ENCODE measurements at places on chromosomes 4 and X.

DNA sequence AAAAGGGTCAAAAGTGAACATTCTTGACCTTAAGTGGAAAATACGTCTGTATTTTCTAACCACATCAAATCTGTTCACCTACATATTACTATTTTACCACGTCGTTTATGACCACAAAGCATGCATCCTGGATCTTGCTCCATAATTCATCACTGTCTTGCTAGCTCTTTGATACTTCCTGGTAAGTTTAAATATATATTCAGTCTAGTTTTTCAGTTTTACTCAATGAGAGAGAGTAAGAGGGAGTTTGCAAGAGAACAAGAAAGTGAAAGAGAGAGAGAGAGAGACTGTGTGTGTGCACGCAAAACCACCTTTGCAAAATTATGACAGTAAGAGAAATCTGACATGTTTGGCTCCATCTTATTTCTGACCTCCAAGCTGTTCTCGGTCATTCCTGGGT lies 173.7 kb upstream of the GALNTL6 start:
- DNase-seq, result no peak

- no peak for DNase-seq
Observed at GRCh38 chr4:162360369-162361149, 196.8 kb upstream of the FSTL5 start.

DNA sequence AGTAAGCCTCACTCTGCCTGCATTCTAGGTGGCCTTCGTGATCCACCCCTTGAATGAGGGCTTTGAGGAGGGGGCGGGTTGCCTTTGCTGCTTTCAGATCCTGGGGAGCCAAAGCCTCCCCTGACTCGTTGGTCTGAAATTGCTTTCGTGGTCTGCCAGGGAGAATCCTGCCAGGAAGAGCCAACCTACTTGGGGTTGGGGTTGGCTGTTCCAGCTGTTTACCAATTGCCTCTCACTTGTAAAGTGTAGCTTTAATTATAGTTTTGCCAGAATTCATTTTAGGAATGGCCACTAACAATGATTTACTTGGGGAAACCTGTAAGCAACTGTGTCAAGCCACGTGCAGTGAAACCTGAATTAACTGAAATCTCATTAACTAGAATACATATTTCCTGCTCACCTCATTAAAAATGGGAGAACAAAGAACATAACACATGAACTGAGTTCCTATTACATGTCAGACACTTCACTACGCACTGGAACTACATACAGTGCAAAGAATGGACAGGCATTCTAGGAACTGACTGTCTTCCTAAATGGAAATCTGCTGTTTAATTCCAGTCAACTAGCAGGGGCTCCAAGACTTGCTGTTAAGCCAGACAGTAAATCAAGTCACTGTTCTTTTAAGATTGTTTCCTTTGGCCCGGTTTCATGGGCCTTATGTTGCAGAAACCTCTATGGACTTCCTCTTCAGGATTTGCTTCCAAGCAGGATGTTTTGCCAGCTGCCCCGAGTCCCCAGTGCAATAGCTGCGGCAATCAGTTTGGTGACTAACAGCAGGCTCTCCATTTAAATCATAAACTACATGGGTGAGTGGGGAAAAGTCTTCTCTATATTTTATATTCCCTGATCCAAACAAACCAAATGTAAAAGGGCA lies 16.4 kb upstream of the NKRF start:
- peak; percentile 88 for DNase-seq

DNA sequence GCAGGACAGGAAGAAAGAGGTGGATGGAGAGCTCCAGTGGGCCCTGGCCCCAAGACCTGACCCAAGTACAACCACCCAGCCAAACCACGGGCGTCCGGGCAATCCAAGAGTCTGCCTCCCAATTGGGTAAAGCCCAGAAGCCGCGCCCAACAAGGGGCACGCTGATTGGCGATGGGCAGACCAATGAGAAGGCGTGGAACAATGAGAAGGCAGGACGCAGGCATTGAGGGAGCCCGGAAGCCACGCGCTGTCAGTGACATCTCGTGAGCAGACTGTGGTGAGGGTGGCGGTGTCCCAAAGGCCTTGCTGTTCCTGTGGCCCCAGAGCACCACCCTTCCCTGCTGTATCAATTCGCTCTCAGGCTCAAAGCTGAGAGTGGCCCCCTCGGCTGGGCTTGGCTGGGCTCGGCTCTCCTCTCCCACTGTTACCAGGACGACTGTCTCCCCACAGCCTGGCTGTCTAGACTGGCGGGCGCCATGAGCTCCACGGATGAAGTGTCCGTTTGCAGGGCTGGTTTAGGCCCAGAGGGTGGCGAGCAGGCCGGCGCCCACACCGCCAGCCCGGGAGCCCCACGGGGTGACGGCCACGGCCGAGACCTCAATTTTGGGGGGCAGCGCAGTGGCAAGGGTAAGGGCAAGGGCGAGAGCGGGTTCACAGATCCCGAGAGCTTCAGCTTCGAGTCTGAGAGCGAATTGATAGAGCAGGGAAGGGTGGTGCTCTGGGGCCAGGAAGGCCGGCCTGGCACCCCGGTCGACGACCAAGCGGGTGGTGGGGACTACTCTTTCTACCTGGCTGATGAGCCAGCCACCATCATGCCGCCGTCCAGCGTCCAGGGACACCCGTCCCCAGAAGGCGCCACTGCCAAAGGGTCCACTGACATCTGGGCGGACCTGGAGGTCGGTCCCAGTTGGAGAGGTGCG lies at the start of gene LOC101059915:
Gene LOC101059915, plus strand, starts transcription at position 219 of the 920 bp plus-strand sequence.
- DNase-seq, result no peak

- DNase-seq, result peak; percentile 72
Observed at GRCh38 chr4:87465739-87466366, 43.5 kb downstream of the NUDT9 start.

DNA sequence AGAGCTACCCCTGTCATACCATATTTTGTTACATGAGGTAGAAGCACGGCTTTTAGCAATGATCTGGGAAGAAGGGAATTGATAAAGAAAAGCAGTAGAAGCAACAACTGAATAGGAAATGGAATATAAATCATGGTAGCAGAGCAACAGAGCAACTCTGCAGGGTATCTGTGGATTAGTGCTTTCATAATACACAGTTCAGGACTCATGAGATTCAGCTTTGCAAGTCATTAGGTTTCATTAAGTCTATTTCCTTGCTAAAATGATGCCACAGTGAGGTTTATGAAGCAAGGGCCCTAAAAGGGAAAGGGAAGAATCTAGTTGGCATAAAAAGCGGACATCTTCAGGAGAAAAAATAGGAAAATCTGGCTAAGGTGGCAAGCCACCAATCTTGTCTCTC lies 45.6 kb upstream of the GRPR start:
- DNase-seq, result no peak

- peak; percentile 79 for DNase-seq
Observed at GRCh38 chrX:47030339-47030738, 47.9 kb upstream of the RGN start.

GRCh38 chr4:78809928-78810835 lies 34.0 kb downstream of the BMP2K start:
- peak; percentile 9 for DNase-seq

DNA sequence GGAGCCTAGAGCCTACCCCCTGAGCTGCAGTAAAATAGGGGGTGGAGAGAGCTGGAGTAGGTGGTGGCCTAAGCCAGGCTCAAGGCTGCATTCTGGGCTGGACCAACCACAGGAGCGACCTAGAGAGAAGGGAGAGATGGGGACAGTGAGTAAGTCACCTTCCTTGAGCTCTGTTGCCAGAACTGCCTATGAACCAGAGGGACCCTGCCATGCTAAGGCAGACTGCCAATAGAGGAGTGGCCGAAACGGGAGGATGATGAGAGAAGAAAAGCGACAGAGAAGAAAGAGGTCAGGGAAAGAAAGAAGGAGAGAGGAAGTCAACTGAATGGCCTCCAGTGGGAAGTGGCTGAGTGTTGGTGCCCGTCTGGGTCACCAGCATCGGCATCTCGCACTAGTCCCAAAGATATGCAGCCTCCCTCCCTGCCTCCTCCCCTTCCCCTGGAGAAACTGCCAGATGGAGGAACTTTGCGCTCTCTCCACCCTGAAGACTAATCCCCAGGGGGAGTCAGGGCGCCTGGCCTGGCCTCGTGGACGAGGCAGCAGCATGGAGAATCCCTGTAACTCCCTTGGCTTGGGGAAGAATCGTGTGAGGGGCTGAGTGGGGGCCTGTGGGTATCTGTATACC lies 28.8 kb downstream of the ELF4 start:
- no peak for DNase-seq

- no peak for DNase-seq
Observed at GRCh38 chr4:47088298-47088697, 56.9 kb downstream of the GABRB1 start.

DNA sequence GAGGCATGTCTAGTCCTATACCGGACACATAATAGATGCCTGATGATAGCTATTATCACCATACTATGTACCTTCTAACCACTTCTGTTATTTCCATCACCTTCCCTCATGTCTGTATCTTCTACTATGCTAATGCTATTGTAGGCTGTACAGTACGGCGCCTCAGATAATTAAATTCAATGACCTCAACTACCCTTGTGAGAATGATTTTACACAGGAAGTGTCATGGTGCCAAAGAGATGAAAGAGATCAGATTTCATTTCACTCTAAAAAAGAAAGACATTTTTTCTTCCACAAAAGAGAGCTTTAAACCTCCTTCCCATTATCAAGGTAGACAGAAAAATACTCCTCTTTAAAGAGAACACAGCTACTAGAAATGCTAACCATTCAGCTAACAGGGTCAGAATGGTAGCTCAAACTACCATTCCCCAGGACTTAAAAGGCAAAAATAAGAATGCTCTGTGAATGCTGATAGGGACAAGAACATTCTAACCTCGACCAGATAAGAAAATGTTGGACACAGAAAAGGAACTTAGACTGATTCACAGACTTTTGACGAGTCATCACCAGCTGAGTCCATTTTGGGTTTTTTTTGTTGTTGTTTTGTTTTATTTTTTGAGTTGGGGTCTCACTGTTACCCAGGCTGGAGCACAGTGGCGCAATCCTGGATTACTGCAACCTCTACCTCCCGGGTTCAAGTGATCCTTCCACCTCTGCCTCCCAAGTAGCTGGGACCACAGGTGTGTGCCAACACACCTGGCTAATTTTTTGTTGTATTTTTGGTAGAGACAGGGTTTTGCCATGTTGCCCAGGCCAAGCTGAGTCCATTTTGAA lies 99.2 kb upstream of the RAPGEF2 start:
- DNase-seq, result peak; percentile 24

DNA sequence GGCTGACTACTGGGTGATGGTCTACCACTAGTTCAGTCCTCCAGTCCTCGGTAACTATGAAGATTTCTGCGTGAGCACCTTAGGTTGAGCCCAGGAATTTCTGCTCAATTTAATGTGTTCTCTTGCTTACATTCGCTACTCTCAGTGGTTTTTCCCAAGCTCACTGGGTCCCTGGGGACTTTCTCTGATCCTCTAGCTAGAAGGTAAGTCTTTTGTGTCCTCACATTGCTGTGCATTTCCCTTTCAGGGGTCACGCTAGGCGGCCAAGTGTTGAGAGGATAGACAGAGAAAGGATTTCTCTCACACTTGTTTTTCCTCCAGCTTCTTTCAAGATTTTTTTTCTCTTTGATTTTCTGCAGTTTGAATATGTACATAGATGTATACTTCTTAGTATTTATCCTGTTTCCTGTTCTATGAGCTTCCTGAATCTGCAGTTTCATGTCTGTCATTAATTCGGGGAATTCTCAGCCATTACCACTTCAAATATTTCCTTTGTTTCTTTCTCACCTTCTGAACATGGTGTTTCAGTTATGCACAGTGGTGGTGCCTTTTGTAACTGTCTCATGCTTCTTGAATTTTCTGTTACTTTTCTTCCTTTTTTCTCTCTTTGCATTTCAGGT lies 17.5 kb downstream of the MAGEA9 start:
- DNase-seq, result no peak

- DNase-seq, result no peak
Observed at GRCh38 chrX:142084611-142085010, 120.5 kb downstream of the MAGEC2 start.

GRCh38 chrX:71533516-71533850 lies 579 bp downstream of the OGT start:
- DNase-seq, result no peak

- DNase-seq, result no peak
Observed at GRCh38 chr4:48116582-48116981, 17.5 kb downstream of the TXK start.

DNA sequence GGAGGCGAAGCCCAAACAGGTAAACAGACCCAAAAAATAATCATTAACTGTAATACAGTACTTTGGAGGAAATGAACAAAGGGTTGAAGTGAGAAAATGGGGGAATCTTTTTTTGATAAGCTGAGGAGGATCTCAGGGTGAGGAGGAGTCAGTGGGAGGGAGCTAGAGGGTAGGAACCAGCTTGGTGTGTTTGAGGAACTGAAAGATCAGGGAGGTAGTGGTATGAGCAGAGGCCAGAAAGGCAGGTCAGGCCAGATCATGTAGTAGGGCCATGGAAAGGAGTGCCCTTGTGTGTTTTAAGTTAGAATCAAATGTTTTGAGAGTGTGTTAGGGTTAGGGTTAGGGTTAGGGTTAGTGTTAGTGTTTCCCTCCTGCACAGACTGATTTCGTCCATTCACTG lies 48.8 kb downstream of the PPP2R2C start:
- no peak for DNase-seq

- no peak for DNase-seq
Observed at GRCh38 chr4:161186012-161186411, 977.8 kb downstream of the FSTL5 start.

DNA sequence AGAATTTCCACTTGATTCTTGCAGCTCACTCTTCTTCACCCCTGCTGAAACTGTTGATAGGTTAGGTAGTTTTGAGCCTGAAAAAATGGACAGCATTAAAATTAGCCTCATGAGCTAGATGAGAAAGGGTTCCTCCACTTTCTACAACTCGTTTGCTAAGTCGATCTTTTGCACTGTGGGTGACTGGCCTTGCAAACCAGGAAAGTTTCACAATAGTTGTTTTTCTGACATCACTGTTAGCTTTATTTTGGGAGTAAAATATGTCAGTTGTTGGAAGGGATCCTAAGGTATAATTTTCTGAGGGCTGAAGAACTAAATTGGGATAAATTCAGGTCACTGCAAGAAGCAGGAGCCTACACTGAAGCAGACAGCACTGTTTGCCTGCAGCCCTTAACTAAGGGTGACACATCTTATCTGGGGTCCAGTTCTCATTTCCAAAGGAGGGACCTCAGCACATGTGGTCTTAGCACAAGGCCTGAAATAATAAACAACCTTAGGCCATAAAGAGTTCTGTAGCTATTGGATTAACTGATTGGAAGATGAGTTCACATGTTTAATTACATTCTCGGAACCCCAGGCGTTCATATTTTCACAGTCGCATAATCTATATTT lies 29.1 kb downstream of the ANAPC4 start:
- peak; percentile 56 for DNase-seq

GRCh38 chr4:185255868-185256267 lies 46.5 kb downstream of the SNX25 start:
- DNase-seq, result no peak

Measured in fibroblast of mammary gland (primary cell).